ENCODE measurements at places on chromosomes 6 and 20. TPM values are rescaled to one million over a fixed set of nuclear protein-coding genes. Genes with fewer than 3 reads are reported as not detected.

The CFAP206 gene
- polyA plus RNA-seq: 0.07 TPM

The HSPA1L gene
- polyA plus RNA-seq: 0.99 TPM

The ZKSCAN3 gene
- 2.9 TPM for polyA plus RNA-seq

The NFS1 gene
- 45.6 TPM for polyA plus RNA-seq

The KIF3B gene
- 25.2 TPM for polyA plus RNA-seq

The EPHA7 gene
- polyA plus RNA-seq: not detected

DNA sequence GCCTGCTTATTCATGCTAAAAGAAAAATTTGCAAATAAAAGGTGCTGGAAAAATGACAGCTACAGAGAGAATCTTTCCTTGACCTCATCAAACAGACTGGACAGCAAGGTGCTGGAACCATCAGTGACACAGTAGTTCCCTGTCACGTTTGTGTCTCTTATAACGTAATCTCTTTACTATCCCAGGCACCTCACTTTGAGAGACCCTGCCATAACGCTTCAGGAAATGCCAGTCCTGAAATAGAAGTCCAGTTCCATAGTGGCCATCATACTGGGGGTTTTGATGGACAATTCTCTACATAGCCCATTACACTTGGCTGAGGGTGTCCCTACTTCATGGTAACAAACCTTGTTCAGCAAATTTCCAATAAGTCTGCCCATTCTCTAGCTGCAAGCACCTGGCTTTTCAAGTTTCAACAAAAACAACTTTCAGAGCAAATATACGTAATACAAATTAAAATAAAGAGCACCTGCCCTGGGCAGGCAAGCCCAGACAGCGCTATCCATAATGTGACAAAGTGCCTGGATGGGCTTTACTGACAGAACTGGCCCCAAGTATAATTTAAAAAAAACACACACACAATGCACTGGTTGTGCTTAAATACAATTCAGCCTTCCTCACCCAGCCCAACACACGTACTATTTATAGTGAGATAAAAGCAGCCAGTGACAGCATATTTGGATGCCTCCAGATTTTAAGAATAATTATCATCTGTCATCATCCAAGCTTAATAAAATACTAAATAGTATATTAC is 38.7 kb downstream of the CNKSR3 start:
- no peak for DNase-seq

DNA sequence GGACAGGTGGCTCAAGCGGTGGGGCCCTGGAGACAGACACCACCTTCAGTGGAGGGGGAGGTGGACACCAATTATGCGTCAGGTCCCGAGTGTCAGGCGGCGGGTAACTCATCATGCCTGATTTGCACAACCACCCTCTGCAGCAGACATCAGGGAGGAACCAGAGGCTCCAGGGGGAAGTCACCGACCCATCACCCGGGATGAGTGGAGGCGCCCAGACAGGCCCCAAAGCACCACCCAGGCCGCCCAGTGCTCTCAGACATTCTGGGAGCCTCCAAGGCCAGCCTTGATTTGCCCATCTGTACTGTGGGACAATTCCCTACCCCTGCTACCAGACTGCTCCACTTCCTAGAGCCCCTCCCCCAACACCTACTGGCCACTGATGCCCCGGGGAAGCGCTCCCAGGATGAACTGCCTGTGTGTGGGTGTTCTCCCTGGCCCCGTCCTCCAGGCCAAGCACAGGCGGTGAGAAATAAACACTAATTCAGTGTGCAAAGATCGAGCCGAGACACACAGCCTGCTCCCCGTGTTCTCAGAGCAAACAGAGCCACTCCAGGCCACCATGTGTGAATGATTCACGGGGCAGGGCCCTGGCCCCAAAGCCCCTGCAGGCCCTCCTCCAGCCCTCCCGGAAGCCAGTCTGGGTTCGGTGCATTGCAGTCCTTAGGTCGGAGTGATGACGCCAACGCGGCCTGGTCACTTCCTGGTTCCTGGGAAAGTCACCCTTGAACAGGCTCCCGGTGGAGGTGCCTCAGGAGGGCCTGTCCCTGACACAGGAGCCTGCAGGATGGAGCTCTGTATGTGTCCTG is 107.2 kb downstream of the ASXL1 start:
- no peak for DNase-seq

DNA sequence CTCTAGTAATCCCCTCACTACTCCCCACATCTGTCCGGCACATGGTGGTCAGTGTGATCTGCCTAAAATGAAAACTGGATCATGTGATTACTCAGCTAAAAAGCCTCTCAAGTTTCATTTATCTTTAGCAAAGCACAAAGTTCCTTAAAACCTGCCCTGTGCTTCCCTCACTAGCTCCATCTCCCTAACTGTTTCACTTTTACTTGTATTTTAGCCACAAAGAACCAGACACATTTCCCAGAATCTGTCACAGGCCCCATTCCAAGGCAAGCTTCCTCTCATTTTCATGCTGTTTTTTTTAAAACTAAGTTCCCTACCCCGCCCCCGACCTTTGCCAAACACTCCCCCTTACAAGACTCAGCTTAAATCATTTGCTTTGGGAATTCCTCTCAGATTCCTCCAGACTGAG is 8.9 kb upstream of the IGF2R start:
- DNase-seq: no peak

Measured in BJ (cell line).